CD4-positive, alpha-beta T cell treated with Interleukin-17A for 1 hour (primary cell): ENCODE measurements at places on chromosomes 5 and 9.

- DNase-seq, result no peak
Observed at GRCh38 chr9:88025411-88026117, 51.2 kb upstream of the CDK20 start.

DNA sequence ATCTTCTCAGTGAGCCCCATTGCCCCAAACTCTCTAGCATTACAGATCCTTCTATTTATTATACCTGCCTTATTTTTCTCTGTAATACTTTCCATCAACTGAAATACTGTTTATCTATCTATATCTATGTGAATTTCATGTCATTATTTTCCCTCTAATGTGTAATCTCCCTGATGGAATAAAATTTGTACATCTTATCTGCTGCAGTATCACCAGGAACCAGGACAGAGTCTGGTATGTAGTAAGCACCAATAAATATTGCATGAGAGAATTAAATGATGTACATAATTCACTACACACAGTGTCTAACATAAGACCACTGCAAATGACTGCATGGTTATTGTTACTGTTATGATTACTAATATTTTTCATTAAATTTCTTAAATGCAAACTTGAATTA is 759.1 kb downstream of the PRELID2 start:
- DNase-seq, result no peak

DNA sequence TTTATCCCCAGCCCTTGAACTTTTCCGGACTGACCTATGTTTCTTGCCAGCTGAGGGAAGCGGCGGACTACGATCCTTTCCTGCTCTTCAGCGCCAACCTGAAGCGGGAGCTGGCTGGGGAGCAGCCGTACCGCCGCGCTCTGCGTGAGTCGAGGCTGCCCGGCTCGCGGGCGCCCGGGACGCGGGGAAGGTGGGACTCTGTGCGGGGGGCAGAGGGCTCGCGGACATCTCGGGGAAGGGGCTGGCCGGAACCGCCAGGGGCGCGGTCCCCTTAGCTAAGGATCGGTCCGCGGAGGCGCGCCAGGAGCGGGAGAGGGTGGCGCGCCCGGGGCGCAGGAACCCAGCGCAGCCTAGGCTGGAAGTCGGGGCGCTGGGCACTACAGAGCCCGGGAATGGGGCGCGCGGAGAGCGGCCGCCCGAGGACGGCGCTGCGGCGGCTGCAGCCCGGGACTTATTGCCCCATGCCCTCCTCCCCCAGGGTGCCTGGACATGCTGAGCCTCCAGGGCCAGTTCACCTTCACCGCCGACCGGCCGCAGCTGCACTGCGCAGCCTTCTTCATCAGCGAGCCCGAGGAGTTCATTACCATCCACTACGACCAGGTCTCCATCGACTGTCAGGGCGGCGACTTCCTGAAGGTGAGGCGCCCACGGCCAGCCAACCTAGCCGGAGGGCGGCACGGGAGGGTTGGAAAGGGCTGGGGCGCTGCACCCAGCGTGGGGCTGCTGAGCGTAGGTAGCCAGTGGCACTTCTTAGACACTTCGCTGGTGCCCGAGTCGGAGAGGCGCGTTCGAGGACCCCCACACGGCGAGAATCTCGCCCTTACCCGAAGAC is 922 bp downstream of the CRHBP start:
- no peak for DNase-seq

GRCh38 chr9:249025-249424 is 34.4 kb downstream of the DOCK8 start:
- DNase-seq, result peak; percentile 57

- DNase-seq, result no peak
Observed at GRCh38 chr9:97919217-97919813, 3.0 kb downstream of the TRMO start.

GRCh38 chr9:79667120-79667519 is 95.4 kb downstream of the TLE4 start:
- no peak for DNase-seq

GRCh38 chr5:172144291-172144815 is 43.7 kb downstream of the STK10 start:
- DNase-seq, result no peak

DNA sequence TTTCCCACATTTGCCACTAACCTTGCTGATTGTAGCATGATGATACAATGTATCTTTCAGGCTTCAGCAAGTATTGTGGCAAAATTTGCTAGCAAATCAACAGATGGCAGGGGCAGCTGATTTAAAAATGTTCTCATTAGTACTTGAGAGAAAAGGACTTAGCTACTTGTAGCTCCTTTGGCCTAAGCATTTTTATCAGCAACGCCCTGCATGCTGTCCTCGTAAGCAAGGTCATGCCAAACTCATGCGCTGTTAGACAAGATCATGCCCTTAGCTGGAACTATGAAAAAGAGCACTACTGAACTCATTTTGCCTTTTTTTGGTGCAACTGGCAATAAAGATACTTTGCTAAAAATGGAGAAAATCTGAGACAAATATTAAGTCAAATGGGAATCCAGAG is 197.1 kb downstream of the ICE1 start:
- no peak for DNase-seq

GRCh38 chr9:83423815-83424707 is 114.1 kb downstream of the FRMD3 start:
- DNase-seq, result no peak

DNA sequence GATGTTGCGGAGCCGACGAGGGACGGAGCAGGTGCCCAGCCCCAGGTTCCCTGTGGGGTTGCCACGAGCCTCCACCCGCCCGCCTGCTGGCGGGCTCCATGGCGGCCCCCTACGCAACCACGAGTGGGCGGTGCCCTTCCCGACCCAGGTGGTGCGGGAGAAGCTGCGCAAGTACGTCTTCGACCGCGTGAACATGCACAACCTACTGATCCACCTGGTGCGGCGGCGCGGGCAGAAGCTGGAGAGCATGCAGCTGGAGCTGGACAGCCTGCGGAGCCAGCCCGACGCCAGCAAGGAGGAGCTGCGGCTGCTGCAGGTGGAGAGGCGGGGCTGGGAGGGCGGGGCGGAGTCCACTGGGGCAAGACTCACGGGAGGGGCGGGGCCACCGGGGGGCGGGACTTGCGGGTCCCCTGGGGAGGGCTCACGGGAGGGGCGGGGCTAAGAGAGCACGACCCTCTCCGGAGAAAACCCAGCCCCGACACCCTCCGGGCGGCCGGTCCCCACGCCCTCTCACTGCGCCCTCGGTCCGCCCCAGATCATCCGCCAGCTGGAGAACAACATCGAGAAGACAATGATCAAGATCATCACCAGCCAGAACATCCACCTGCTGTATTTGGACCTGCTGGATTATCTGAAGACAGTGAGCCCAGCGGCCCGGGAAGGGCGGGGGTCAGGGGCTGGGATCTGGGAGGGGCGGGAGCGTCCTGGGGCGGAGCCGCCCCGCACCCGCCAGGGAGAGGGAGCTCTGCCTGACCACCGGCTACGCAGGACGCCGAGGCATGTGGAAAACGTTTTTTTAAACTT is 3.9 kb downstream of the CCDC183 start:
- DNase-seq, result peak; percentile 91

- no peak for DNase-seq
Observed at GRCh38 chr5:123035360-123035917, 1.1 kb downstream of the PPIC start.

- DNase-seq, result no peak
Observed at GRCh38 chr9:135304886-135305285, 174.7 kb upstream of the PPP1R26 start.

DNA sequence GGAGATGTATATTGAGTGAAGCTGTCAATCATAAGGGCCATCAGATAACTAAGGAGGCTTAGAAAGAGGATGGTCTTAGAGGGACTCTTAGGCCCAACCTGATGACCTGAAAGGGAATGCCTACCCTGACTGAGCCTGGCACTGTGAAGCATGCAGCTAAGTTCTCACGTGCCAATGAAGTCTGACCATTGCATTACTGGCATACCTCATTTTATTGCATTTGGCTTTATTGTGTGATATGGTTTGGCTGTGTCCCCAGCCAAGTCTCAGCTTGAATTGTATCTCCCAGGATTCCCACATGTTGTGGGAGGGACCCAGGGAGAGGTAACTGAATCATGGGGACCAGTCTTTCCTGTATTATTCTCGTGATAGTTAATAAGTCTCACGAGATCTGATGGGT is 421.6 kb upstream of the SGCD start:
- no peak for DNase-seq

DNA sequence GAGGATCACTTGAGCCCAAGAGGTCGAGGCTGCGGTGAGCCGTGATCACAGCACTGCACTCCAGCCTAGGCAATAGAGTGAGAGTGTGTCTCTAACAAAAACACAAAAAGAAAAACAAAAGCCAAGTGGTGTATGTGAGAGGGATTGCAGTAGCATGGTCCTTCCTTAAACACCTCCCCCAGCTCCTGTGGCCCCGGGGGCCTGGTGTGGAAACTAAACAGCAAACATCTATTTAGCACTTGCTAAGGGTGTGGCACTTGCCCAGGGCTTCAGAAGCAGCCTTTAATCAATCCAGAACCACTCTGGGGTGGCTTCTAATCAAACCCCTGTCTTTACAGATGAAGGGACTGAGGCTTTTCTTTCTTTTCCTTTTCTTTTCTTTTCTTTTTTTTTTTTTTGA is 4.4 kb upstream of the FBP1 start:
- no peak for DNase-seq

GRCh38 chr9:28688172-28688571 is 1114.9 kb upstream of the C9orf72 start:
- DNase-seq, result no peak

- DNase-seq, result no peak
Observed at GRCh38 chr5:175285261-175285660, 158.7 kb downstream of the DRD1 start.

DNA sequence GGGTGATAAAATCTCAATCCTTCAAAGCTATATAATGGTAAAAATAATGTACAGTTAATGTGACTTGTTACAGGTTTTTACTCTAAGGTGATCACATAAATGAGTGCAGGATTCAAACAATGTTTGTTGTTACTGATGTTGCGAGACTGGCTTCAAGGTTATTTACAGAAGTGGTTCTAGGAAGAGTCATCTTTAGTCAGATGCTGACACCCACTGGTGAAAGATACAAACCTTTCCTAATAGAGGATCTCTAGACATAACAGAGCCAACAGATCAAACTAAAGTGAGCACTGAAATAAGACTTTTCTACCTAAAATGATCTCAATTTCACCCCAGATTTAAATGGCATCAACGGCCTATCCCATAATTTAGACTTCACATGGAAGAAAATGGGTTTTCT is 20.2 kb downstream of the ARSB start:
- DNase-seq, result peak; percentile 10

- DNase-seq, result peak; percentile 87
Observed at GRCh38 chr9:133127340-133127981, 6.4 kb upstream of the RALGDS start.

- DNase-seq, result no peak
Observed at GRCh38 chr9:16329671-16330113, 540.8 kb downstream of the BNC2 start.

DNA sequence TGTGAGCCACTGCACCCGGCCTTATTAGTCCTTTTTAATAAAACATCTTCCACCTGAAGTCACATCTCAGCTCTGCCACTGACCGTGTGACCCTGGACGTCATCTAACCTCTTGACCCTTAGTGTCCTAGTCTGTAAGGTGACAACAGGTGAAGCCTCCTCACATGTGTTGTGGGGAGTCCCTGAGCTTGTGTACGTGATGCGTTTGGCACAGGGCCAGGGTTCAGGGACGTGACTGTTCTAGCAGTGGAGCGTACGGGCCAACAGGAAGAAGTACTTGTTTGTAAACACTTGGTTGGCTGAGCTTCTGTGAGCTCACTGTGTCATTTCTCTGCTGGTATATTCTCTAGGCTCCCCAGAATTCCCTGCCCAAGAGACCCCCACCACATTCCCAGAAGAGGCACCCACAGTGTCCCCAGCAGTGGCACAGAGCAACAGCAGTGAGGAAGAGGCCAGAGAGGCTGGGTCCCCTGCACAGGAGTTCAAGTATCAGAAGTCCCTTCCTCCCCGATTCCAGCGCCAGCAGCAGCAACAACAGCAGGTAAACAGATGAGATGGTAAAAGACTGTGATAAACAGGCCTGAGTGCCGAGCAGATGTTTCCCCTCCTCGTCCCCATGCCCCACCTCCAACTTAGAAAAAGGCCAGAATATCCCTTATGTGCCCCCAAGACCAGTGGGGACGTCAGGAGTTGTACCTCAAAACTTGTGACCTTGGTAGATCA is 35.3 kb upstream of the POMT1 start:
- DNase-seq, result no peak

- DNase-seq, result no peak
Observed at GRCh38 chr9:134835448-134835847, 45.2 kb upstream of the FCN2 start.

- no peak for DNase-seq
Observed at GRCh38 chr5:58239045-58239444, 220.8 kb downstream of the PLK2 start.

DNA sequence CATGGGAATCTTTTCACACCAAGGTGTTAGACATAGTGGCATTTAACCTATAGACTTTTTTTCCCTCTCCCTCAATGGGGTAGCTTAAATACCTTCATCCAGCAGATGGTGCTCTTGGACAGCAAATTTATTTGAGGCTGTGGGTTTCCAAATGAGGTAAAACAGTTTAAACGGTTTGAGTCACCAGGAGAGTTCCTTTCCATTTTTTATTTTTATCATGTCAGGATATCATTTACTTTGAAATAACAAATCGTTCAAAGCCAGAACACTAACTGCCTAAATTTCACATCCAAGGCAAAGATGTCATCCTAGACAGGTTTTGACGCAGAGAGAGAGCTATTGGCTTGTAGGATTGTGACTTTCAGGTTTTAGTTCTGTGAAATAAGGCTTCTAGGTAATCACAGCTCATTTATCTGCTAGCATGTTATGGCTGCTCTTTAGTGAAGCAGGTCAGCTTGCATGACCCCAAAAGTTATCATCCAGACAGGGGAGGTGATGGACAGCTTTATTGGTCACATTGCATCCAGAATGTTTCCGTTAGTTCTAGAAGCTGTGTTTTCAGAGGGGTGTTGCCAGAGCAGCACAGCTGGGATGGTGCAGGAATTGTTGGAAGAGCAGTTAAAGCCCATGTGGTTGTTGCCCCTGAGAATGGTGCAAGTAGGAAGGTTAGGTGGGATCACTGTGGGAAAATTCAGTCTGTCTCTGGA is 69.8 kb downstream of the KDM4C start:
- DNase-seq, result peak; percentile 49

DNA sequence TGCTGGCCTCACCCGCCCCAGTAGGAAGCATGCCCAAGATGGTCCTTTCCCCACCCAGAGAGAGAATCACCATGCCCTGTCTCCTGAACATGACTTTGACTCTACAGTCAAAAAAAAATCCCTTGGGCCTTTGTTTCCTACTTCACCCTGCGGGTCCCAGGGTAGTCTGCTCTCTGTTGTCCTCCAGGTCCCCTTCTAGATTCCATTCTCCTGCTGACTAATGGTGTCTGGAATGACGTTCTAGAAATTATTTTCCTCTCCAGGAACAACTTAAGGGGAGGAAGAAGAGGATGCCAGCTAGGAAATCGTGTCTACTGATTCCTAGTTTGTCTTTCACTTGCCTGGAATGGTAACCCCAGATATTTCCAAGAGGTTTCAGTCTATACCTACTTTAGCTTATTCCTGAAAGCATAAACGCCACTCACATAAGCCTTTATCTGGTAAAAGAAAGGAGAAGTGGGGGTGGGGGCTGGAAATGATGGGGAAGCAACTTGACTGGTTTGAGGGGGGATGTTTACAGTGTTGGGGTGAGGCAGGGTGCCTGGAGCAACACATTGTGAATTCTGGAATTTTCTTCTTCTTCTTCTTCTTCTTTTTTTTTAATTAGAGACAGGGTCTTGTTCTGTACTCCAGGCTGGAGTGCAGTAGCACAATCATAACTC is 93.9 kb downstream of the SNX18 start:
- DNase-seq, result no peak

- DNase-seq, result no peak
Observed at GRCh38 chr9:12972608-12973589, 198.1 kb downstream of the LURAP1L start.

- DNase-seq, result no peak
Observed at GRCh38 chr5:94745786-94746730, 127.6 kb downstream of the SLF1 start.
